ENCODE measurements at places on chromosomes 11 and 22. TPM values are rescaled to one million over a fixed set of nuclear protein-coding genes. Genes with fewer than 3 reads are reported as not detected.

GRCh38 chr11:86571273-86571948, 101.0 kb downstream of the ME3 start:
- DNase-seq = no peak

Gene TMPRSS5
- total RNA-seq = 0.83 TPM

Gene SAA2
- total RNA-seq = not detected

DNA sequence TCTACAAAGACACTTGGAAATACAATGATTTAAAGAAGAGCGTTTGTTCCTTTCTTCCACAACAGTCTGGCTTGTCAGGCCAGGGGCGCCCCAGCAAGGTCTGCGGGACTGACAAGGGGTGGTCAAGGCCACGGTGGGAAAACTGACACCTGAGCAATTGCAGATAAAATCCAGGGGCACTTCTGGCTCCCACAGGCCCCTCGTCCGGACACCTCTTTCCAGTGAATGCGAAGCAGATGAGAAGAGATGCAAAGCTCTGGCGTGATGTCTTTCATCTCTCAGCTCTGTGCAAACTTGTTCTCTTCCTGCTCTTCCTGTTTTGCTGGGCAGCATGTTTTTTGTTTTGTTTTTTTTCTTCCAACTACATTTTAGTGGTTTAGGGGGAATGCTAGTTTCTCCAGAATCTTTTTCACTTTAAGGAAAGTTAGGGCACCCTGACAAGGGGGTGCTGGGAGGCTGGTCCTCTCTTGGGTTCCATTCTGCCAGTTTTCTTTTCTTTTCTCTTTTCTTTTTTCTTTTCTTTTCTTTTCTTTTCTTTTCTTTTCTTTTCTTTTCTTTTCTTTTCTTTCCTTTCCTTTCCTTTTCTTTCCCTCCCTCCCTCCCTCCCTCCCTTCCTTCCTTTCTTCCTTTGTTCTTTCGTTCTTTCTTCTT, 11.1 kb upstream of the CBX6 start:
- no peak for DNase-seq

- DNase-seq = peak; percentile 53
These were observed 26.5 kb upstream of the UBASH3B start for GRCh38 chr11:122628810-122629555.

DNA sequence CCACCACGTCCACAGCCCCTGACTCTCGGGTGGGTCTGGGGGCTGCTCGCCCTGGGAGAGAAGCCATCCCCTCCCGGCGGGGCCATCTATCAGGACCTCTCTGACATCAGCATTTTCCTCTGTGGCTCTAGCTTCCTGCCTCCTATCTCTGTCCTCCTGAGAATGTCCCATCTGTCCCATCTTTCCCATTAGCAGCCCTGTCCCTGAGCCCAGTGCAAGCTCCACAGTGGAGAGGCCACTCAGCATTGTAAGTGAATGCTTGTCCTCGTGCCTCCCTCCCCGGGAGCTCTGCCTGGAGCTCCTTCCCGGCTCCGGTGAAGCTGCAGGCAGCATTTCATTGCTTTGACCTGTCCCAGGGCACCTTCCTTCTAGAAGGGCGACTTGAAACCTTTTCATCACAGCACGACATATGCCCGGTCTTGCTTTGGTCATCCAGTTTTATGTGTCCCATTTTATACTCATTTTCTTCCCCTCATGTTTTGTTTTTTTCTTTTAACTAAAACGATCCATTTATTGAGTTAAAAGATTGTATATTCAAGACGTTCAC, 49.7 kb downstream of the RTN4R start:
- DNase-seq = no peak

GRCh38 chr11:48044577-48044976, 64.2 kb downstream of the PTPRJ start:
- no peak for DNase-seq

Gene FAM227A
- 8.8 TPM for total RNA-seq

Gene MPZL2
- total RNA-seq = 39.4 TPM

DNA sequence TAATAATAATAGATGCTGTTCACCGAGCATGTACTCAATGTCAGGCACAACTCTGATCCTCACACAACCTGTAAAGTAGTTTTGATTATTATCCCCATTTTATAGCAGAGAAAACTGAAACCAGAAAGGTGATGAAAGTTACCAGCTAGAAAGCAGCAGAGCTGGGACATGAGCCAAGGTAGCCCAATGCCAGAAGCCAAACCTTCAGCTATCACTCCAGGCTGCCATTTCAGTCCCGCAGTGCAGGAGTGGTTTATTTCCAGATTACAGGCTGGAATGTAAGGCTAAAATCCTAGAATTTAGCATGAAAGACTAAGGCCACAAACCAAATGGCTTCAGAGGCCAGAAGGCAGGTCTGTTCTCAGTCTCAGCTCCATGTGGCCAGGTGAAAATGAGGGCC, 108.8 kb downstream of the TENM4 start:
- no peak for DNase-seq

DNA sequence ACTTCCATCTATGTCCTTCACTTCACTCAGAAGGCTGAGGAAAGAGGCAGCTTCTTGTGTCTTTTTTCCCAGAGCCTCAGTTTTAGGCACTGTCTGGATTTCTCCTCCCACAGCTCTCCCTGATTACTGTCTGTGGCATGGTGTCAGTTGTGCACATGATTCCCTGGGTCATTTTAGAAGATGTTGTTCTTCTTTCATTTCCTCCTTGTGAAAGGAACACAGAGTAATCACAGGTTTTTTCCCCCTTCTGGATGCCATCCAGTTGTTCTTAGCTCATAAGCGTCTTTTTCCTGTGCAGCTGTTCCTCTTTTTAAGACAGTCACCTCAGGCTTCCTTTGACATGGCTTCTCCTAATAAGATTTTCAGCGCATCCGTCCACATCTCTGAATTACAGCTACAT, 212.2 kb downstream of the FAM181B start:
- no peak for DNase-seq

- DNase-seq = peak; percentile 87
These were observed 483 bp upstream of the ABTB2 start for GRCh38 chr11:34358258-34358727.

Gene POU2F3
- total RNA-seq = 2.3 TPM

DNA sequence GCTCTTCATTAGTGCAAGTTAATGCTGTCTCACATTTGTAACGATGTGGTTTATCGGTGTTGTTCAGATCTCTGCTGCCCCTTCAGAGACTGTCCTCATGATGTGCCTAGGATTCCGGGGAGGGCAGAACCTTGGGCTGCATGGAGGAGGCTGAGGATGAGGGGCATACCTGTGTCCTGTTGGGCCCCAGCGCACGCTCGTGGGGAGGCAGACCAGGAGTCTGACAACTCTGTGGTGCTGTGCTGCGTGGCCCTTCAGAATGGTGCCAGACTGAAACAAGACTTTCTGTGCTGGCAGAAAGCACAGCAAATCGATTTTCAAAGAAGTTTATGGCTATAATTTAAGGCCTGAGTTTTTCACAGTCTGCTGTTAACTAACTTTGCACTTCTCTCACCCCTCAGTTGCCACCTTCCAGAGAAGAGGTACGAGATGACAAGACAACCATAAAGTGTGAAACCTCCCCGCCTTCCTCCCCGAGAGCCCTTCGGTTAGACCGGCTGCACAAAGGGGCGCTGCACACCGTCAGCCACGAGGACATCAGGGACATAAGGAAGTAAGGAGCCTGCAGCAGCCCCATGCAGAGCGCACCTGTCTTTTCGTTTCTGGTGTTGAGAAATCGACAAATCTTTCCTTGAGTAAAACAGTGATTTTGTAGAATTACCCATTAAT, 44.3 kb upstream of the CTTN start:
- DNase-seq = no peak

- no peak for DNase-seq
These were observed 13.5 kb downstream of the TMA7B start for GRCh38 chr22:39973656-39974055.

GRCh38 chr11:94224078-94224477, 80.3 kb upstream of the IZUMO1R start:
- no peak for DNase-seq

Gene SESN3
- total RNA-seq = 0.45 TPM

Gene ACR
- not detected for total RNA-seq

Gene RASGRP2
- total RNA-seq = 2.1 TPM

- DNase-seq = no peak
These were observed 130.0 kb upstream of the BDNF start for GRCh38 chr11:27830206-27830605.

Gene CLDN5
- not detected for total RNA-seq

Gene OR51B4
- not detected for total RNA-seq

Gene CDC42BPG
- 33.8 TPM for total RNA-seq

Gene MMP13
- not detected for total RNA-seq

DNA sequence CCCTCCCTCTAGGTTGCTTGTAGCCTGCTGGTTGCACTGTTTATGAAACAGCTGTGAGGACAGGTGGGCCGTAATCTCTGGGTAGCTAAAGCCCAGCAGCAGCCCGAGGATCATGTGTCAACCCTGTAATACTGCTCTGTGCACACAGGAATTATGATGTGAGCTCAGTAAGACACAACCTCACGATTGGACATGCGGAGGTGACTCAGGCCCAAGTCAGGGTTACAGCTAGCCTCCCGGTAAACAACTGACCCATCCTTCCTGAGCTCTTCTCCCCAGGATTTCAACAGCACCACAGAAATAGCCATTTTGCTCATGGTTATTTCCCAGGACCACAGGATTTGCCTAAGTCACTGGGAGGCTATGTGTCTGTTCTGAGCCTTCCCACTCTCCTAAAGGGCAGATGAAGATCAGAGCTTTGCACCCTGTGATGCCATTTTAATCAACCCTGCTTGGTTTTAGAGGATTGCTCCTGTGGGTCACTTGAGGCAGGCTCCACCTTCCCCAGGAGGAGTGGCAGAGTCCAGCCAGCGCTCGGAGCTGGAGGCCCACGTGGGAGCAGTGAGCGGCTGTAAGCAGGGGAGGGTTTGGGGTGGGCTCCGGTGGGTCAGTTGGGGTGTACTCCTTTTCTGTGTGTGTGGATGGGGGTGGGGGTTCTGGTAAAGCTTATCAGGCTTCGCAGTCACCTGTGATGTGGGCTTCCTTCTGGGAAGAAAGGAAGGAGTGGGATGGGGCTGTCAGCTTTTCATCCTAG, at the start of gene AMPD3:
TSS of gene AMPD3 (plus strand) at position 387 of the 754 bp plus-strand sequence. CDS start 6,256 bp downstream, outside the sequence.
- DNase-seq = peak; percentile 47

- peak; percentile 49 for DNase-seq
These were observed 67.6 kb upstream of the AMPD3 start for GRCh38 chr11:10387206-10388083.

Gene DGAT2
- total RNA-seq = 7.1 TPM
